AG08396 (cell line): ENCODE measurements at places on chromosomes 12 and 14.

GRCh38 chr12:29519585-29520182, 22.2 kb upstream of the OVCH1 start:
- peak; percentile 20 for DNase-seq

DNA sequence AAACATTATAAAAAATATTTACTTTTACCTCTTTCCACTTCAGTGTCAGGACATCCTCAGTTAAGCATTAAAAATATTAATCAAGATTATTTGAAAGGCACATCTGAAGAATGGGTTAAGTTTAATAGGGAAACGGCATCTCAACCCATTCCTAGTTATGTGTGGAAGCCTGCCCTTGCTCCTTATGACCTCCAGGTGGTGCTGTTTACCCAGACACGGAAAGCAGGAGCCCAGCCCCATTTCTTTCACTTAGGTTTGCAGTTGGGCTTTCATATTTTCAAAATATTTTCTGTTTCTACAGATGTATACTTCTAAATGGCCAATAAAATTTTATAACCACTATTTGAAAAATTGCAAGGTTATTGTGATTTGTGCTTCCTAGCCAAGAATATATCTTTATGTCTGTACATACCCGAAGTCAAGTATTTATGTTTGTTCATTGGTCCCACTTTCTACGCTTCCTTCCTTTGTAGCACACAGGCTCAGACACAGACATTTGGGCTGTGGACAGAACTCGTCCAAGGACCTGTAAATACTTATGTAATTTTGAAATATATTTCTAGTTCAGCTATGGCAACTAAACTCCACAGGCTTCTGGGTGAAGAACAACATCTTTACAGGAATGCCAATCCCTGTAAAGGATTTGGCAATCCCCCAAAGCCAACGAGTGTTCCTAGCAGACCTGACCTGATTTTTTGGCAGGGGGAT, 247.1 kb downstream of the AKAP6 start:
- DNase-seq, result peak; percentile 53

DNA sequence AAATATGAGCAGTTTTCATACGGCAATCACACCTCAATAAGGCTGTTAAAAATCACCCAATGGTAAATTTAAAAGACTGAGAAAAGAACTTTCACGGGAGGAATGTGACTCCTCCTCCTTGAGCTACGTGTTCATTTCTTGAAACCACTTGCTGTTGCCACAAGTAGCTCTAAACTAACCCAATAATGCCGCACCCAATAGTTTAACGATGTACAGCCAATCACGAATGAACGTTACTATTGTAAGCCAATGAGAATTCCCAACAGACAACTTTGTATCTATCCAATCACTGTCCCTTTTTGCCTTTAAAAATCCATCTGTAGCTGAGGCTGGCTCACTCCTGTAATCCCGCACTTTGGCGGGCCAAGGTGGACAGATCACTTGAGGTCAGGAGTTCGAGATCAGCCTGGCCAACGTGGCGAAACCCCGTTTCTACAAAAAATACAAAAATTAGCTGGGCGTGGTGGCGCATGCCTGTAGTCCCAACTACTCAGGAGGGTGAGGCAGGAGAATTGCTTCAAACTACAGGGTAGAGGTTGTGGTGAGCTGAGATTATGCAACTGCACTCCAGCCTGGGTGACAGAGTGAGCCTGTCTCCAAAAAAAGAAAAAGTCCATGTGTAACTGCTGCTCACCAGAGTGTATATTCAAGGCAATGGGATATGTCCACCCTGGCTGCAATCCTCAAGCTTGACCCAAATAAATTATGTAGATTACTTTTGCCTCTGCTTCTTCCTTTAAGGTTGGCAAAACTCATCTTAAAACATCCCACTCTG, 24.4 kb upstream of the BTBD6 start:
- DNase-seq, result no peak

DNA sequence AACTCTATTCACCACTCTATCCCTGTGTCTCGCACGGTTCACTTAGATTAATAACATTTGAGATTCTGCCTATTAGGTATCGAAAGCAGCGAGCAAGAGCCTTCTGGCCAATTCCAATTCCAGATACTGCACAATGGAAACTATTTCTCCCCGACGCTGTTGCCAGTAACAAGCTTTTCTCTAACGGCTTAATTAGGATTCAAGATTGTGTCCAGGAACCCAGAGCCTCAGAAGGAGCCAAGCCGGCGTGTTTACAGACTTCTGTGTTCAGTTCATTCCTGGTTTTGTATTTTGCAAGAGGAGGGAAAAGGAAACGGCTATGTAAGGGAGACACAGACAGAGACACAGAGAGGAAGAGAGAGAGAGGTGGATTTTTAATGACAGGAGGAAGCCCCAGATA, 185.6 kb downstream of the DICER1 start:
- no peak for DNase-seq
